Thyroid gland (tissue), 4 donors: ENCODE measurements at places on chromosomes 4 and X. TPM values are rescaled to one million over a fixed set of nuclear protein-coding genes. Genes with fewer than 3 reads are reported as not detected.

DSPP gene
- not detected for total RNA-seq

GAGE12F gene
- total RNA-seq = not detected

RAB39B gene
- total RNA-seq = 4.3 TPM

CT45A1 gene
- not detected for total RNA-seq

TEX13C gene
- not detected for total RNA-seq

CPLX1 gene
- not detected for total RNA-seq

GPRIN3 gene
- total RNA-seq = 3.6 TPM

DNA sequence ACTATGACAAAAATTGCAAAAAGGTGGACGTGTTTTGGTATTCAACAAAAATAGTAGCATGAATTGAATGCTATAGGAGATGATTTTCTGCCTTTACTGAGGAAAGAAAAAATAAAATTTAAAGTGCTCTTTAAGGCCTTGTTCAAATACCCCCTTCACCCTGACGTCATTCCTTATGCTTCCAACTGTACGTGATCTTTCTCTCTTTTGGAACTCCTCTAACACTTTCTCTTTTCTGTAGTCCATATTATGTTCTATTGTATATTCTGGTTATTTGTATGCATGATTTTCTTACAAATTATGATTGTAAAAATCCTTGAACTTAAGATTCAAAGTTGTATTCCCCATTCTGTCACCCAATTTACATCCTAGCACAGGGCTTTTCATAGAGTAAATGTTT lies 100.5 kb downstream of the POU4F2 start:
- no peak overlapping the region for H3K4me3 ChIP-seq
- H3K36me3 ChIP-seq = no peaks in the 10 kb centered on the region
- H3K4me1 ChIP-seq = no peaks in the 10 kb centered on the region
- DNase-seq = no peak

DNA sequence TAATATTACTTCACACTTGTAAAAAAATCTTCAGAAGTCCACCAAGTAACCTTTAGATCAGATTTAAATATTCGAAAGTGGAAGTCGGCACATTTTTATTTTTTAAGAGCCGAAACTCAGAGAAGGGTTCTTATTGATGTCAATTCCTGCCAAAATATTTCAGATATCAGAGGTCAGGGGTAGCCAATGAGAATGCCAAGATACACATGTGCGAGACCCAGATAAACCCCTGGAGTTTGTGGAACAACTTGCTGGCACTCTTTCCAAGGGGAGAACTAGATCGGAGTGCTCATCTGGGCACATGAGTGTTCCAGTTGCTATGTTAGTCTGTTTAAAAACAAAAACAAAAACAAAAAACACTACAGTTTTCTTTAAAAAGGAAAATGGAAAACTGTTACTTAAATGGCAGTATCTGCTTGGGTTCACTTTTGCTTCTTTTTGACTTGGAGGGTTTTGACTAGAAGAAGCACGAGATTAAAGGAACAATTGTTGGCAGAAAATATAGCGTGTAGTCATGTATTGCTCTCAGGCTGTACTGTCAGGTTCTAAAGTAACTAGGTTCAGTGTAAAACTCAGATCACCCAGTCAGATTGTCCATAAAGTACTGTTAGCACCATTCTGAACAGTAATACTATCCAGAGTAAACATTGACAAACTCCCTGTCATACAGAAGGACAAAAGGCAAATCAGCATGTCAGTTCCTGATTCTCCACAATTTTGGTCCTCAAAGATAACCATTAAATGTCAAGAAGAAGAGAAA lies 188.0 kb upstream of the PACRGL start:
- no peak overlapping the region for H3K27ac ChIP-seq
- no peaks in the 10 kb centered on the region for H3K4me1 ChIP-seq
- no peak for DNase-seq
- no peaks in the 10 kb centered on the region for H3K27me3 ChIP-seq
- no peak overlapping the region for H3K4me3 ChIP-seq
- H3K36me3 ChIP-seq = no peaks in the 10 kb centered on the region

DNA sequence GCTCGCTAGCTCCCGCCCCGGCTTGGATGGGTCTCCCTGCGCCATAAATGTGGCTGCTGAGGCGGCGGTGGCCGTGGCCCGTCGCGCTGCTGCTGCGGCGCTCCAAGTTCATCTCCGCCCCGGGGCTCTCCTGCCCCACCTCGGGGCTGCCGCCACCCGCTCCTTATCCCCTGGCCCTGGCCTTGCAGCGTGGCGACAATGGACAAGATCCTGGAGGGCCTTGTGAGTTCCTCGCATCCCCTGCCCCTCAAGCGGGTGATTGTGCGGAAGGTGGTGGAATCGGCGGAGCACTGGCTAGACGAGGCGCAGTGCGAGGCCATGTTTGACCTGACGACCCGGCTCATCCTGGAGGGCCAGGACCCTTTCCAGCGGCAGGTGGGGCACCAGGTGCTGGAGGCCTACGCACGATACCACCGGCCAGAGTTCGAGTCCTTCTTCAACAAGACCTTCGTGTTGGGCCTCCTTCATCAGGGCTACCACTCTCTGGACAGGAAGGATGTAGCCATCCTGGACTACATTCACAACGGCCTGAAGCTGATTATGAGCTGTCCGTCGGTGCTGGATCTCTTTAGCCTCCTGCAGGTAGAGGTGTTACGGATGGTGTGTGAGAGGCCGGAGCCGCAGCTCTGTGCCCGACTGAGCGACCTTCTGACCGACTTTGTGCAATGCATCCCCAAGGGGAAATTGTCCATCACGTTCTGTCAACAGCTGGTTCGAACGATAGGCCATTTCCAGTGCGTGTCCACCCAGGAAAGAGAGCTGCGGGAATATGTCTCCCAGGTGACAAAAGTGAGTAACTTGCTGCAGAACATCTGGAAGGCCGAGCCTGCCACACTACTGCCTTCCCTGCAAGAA lies 763 bp downstream of the USP38 start:
- H3K4me1 ChIP-seq = peaks cover 23% of the 10 kb centered on the region
- H3K27ac ChIP-seq = peak overlapping the region; percentile 88
- no peaks in the 10 kb centered on the region for H3K27me3 ChIP-seq
- peak overlapping the region; percentile 82 for H3K4me3 ChIP-seq
- H3K36me3 ChIP-seq = no peaks in the 10 kb centered on the region

DNA sequence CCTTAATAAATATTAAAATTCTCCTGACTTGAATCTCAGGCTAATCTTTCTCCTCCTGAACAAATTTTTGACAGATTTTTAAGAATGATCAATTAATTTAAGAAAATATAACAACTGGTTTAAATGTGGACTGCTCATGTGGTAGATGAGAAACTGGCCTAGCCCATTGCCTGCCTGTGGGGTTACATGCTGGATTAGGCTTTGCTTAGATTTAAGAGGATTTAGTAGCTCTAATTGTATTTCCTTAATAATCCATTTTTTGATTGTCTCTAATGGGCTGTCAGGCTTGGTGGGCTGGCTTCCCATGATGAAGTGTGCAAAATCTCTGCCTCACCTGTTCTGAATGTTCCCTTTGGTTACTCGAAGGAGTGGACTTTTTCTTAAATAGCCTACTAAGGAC lies 27.8 kb upstream of the LIMCH1 start:
- H3K36me3 ChIP-seq = no peaks in the 10 kb centered on the region
- peaks cover 9% of the 10 kb centered on the region for H3K4me1 ChIP-seq
- no peak for DNase-seq

DNA sequence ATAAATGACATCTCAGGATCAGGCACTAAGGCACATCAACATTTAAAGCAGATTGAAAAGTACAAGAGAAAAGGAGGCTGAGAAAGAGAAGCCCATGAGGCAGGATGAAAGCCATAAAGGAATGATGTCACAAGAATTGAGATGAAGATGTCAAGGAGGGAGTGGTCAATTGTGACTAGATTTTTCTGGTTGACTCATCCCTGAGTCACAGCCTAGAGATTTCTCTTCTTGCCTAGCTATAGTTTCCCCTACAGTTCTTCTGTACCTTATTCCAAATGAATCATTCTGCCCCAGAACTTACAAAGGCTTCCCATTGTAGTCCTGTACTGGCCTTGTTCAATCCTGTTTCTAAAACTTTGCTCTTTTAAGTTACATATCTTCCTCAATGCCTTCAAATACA lies 3.4 kb upstream of the USP53 start:
- no peak for DNase-seq
- no peak overlapping the region for H3K4me3 ChIP-seq
- no peaks in the 10 kb centered on the region for H3K36me3 ChIP-seq
- H3K27ac ChIP-seq = no peak overlapping the region
- no peaks in the 10 kb centered on the region for H3K4me1 ChIP-seq

DNA sequence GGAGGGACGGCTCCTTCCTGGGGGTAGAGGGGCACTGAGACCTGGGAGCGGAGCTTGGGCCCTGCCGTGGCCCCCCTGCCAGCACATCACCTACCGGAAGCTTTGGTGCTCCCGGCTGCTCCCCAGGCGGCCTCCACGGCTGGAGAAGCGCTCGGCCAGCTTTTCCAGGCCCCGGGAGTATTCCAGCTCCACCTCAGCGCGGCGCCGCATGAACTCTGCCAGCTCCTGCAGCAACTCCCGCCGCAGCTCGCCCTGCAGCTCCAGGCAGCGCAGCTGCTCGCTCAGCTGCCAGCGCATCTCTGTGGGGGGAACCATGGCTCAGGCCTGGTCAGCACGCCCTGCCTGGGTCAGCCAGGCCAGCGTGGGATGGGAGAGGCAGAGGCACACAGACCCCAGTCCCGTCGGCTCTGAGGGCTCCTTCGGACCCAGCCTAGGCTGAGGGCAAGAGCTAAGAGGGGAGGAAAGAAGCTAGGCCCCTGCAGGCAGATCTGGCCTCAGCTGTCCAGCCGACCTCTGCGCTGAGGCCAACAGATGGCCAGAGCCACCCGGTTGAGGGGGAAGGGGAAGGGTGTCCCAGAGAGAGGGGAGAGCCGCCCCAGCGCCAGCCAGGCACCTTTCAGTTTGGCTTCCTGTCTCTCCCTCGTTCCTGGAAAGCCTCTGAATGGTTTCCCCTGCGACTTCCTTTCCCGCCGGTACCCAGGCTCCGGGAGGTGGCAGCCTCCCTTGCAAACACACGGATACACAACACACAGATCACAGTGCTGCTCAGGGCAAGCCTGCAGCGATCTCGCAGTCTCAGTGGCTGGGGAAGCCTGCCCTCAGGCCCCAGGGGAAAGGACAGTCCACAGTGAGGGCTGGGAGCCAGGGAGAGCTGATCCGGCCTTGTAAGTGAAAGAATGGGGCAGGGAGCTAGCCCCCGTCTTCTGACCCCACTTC lies 4.3 kb downstream of the ARHGAP4 start:
- H3K27ac ChIP-seq = no peak overlapping the region
- no peaks in the 10 kb centered on the region for H3K27me3 ChIP-seq
- DNase-seq = no peak

DNA sequence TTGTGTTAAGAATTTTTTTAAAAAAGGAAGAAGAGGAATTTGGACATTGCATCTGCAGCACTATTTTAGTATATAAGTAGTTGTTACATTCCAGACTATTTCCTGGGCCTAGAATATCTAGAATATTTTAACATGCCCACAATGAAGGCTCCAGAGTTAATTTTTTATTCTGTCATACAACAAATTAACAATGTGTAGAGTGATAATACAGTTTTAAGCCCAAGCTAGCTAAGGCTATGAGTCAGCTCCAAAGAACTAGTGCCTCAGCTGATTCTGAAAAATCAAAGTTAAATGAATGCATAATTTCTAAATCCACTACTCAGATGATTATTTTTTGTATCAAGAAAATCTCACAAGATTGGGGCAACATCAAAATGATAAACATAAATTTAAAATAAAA lies 231.4 kb downstream of the PRDM5 start:
- no peaks in the 10 kb centered on the region for H3K27me3 ChIP-seq
- no peak overlapping the region for H3K4me3 ChIP-seq
- H3K4me1 ChIP-seq = no peaks in the 10 kb centered on the region

- no peak overlapping the region for H3K4me3 ChIP-seq
- no peak overlapping the region for H3K27ac ChIP-seq
- no peaks in the 10 kb centered on the region for H3K4me1 ChIP-seq
- no peaks in the 10 kb centered on the region for H3K36me3 ChIP-seq
- no peak for DNase-seq
Observed at GRCh38 chr4:72325215-72325614, 243.8 kb downstream of the ADAMTS3 start.

GRCh38 chrX:122835886-122836285 lies 348.2 kb upstream of the GRIA3 start:
- no peak overlapping the region for H3K4me3 ChIP-seq
- no peak overlapping the region for H3K27ac ChIP-seq
- H3K4me1 ChIP-seq = no peaks in the 10 kb centered on the region
- no peaks in the 10 kb centered on the region for H3K27me3 ChIP-seq
- DNase-seq = no peak

- no peak for DNase-seq
- H3K27ac ChIP-seq = no peak overlapping the region
- H3K27me3 ChIP-seq = no peaks in the 10 kb centered on the region
- H3K4me1 ChIP-seq = no peaks in the 10 kb centered on the region
- no peak overlapping the region for H3K4me3 ChIP-seq
Observed at GRCh38 chr4:118417325-118417724, 64.5 kb upstream of the PRSS12 start.

DNA sequence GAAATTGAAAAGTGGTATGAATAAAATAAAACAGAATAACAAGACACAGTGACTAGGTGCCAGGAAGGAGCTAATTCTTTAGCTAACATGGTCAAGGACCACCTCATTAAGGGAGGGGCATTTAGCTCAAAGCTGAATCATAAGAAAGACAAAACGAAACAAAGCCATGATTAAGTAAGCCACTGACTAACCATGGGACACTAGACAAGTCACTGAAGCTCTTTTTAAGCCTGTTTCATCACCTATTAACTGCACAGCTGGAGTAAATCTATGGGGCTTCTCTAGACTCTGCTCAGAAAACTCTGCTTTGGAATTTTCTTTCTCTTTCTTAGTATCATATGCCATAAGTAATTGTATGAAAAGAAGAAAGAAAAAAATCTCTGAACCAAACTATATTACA lies 49.8 kb upstream of the C1QTNF7 start:
- no peak overlapping the region for H3K27ac ChIP-seq
- DNase-seq = no peak
- no peaks in the 10 kb centered on the region for H3K27me3 ChIP-seq
- H3K4me3 ChIP-seq = no peak overlapping the region
- H3K36me3 ChIP-seq = no peaks in the 10 kb centered on the region
- H3K4me1 ChIP-seq = peaks cover 25% of the 10 kb centered on the region

- H3K4me3 ChIP-seq = no peak overlapping the region
- DNase-seq = no peak
- H3K4me1 ChIP-seq = no peaks in the 10 kb centered on the region
- no peak overlapping the region for H3K27ac ChIP-seq
Observed at GRCh38 chr4:181476508-181476890, 766.7 kb upstream of the TENM3 start.

- no peaks in the 10 kb centered on the region for H3K36me3 ChIP-seq
- no peak overlapping the region for H3K4me3 ChIP-seq
- DNase-seq = no peak
- H3K27me3 ChIP-seq = no peaks in the 10 kb centered on the region
- peaks cover 20% of the 10 kb centered on the region for H3K4me1 ChIP-seq
Observed at GRCh38 chr4:98539741-98540140, 118.7 kb downstream of the TSPAN5 start.

- H3K4me3 ChIP-seq = no peak overlapping the region
- DNase-seq = no peak
- no peaks in the 10 kb centered on the region for H3K4me1 ChIP-seq
- no peak overlapping the region for H3K27ac ChIP-seq
- no peaks in the 10 kb centered on the region for H3K36me3 ChIP-seq
Observed at GRCh38 chrX:7635604-7636003, 207.4 kb upstream of the VCX start.
